NCI-H1048 (cell line): ENCODE measurements at places on chromosomes 2 and 18.

DNA sequence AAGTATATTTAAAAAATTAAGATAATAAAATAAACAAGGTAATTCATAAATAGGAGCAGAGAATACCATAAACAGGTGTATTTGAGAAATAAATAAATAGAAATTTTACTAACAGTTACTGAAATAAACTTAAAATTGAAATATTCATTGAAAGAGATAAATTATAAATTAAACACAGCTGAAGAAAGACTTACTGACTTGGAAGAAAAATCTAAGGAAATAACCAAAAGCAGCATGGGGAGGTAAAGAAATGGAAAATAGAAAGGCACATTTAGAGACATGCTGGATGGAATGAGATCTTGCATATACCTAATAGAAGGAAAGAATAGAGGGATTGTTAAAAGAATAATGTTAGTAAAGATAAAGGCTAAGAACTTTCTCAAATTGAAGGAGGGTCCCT is 96.3 kb downstream of the SOX11 start:
- no peak for DNase-seq

DNA sequence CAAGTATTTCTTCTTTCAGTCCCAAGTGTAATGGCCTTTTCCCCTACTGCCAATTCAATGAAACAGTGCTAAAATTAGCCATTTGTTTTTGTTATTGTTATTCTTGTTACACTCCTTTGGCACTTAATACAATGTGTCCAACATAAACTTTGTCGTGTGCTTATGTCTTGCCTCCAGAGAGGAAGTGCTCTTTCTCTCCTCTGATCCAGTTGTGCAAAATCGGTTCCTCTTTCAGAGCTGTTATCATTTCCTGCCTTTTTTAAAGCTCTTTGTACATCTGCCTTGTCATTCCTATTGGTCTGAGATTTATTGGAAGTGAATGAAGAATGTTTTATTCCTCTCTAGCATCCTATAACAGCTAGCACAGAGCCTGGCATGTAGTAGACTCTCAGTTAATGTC is 623.2 kb upstream of the ID2 start:
- DNase-seq: no peak

GRCh38 chr18:7230626-7231349 is at the start of gene LRRC30:
Gene LRRC30, plus strand, starts transcription at chr18:7231089. Its CDS starts 50 bp downstream, at chr18:7231139.
- DNase-seq: no peak

DNA sequence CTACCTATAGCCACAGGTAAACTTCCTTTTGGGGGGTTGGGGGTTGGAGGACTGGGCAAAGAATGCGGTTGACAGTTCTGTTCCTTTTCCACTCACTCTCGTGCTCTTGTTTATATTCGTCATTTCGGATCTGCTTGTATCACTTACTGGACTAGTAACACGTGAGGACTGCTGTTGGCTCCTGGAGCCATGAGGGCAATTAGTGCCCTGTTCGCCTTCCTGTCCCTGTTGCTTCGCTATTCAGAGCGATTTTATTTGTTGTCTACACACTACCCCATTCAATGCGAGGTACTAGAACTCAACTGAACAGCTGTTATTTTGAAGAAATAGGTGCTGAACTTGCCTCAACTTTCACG is 1.1 kb downstream of the KCNJ3 start:
- no peak for DNase-seq

DNA sequence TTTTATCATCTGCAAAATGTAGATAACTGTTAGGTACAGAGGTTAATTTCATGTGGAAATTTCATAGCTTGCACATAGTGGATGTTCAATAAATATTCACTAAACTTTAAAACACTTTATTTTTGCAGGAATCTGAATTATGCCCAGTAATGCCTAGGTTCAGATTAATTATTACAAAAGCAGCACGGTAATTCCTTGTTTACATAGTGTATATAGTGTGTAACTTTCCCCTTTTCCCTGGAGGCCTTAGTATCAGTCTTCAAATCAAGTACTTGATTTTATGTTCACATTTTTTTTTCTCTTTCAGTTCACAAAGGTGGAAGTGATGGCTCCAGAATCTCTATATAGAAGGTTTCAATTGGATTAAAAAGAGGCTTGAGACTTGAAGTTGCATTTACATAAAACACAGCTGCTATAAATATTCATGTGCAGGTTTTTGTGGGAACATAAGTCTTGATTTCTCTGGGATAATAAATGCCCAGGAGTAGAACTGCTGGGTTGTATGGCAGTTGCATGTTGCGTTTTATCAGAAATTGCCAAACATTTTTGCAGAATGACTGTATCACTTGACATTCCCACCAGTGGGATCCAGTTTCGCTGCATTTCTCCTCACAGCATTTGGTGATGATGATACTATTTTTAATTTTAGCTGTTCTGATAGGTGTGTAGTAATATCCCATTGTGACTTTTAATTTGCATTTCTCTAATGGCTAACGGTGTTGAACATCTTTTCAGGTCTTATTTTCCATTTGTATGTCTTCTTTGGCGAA is 27.6 kb upstream of the LGALSL start:
- DNase-seq: no peak

GRCh38 chr2:25529034-25529433 is 144.3 kb downstream of the DTNB start:
- peak; percentile 19 for DNase-seq

GRCh38 chr2:178422097-178422496 is 28.9 kb downstream of the PRKRA start:
- DNase-seq: no peak

DNA sequence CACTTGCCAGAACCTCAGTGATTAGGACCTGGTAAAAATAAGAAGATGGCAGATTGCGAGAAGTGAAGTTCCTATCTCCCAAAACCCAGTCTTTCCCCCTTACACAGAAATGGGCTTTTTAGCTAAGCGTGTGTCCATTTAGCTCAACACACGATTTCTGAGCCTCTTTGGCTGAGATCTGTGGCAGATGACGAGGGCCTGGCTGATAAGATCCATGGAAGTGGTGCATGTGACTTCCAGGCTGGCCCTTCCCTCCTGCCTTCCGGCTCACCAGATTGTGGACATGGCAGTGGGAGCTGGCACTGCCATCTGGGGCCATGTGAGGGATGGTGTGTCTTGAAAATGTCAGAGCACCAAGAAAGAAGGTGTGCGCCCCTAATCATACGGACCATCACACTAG is 41.0 kb upstream of the ZFP36L2 start:
- no peak for DNase-seq

- DNase-seq: no peak
Measured at GRCh38 chr2:4353668-4354067, 650.3 kb downstream of the DCDC2C start.

DNA sequence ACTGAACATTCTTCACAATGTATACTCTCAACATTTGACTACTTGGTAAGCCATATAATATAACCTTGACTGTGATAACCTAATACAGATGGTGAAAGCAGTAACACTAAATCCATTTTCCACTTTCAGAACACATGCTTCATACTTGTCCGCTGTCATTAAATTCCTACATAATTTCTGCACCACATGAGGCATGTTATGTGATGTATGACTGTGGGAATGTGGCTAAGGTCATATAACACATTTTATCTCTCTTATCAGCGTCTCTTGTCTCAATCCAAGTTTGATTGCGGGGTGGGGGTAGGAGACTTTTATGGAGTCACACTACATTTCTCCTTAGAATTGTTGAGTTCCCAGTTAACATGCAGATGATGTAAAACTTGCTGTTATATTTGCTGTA is 110.9 kb downstream of the MTCL1 start:
- DNase-seq: no peak

DNA sequence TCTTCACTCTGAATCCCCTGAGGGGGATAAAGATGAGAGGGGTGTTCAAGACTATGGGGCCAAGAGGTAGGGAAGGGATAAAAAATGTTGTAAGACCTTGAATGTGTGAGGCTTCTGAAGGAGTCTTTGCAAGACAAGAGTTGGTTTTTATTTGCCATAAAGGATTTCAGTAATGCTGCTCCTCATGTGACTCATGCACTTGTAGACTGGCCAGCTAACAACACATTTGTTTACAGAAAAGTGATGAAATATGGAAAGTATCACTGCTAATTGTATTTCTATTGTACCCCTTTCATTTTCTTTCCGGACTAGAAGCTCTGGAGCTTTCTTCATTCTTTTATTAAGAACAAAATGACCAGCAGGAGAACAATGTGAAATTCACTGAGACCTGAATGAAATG is 782.1 kb downstream of the EPHA4 start:
- DNase-seq: no peak

GRCh38 chr2:18834341-18834740 is 245.0 kb upstream of the NT5C1B start:
- DNase-seq: no peak

GRCh38 chr2:96626553-96626942 is 11.6 kb downstream of the KANSL3 start:
- DNase-seq: no peak

DNA sequence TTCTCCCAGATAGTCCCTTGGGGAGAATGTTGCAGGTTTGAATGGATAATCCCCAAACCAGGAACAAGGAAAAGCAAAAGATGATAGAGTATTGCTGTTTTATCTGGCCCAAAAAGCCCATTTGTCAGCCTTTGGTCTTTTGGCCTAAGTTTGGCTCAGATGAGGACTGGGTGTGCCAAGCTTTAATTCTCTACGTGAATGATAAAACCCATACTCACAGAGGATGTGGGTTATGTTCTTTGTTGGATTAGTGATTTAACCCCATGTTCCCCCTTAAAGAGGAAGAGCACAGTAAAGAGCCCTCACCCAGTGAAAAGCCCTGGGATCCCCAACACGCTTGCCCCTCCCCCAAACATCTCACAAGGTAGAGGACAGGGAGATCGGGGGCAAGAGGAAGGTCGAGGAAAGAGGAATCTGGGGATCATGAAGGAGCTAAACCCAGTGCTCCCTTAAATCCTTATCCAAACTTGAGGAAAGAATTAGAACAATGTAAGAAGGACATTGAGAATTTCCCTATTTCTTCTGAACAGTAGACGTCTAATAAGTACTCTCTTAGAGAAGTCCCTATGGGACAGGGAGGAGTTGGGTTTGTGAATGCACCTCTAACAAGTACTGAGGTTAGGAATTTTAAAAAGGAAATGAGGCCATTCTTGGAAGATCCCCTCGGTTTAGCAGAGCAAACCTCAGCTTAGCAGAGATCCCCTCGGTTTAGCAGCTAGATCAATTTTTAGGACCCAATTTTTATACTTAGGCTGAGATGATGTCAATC is 105.0 kb downstream of the HIBCH start:
- no peak for DNase-seq

DNA sequence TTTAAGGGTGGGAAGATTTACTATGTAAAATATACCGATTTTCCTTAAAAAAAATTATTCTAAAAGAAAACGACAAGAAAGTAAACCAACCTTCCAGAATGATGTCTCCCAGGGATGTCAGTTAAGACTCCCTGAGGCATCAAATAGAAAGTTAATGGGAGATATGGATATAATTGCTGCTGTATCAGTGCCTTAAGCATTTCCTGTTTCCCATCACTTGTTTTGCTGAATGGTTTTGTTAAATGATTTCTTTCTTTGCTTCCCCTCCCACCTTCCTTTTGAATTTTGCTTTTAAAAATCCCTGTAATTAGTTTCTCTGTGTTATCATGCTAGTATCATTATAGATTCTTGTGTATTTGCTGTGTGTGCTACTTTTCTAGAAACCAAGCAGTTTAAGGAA is 154.3 kb upstream of the CWC22 start:
- DNase-seq: no peak

DNA sequence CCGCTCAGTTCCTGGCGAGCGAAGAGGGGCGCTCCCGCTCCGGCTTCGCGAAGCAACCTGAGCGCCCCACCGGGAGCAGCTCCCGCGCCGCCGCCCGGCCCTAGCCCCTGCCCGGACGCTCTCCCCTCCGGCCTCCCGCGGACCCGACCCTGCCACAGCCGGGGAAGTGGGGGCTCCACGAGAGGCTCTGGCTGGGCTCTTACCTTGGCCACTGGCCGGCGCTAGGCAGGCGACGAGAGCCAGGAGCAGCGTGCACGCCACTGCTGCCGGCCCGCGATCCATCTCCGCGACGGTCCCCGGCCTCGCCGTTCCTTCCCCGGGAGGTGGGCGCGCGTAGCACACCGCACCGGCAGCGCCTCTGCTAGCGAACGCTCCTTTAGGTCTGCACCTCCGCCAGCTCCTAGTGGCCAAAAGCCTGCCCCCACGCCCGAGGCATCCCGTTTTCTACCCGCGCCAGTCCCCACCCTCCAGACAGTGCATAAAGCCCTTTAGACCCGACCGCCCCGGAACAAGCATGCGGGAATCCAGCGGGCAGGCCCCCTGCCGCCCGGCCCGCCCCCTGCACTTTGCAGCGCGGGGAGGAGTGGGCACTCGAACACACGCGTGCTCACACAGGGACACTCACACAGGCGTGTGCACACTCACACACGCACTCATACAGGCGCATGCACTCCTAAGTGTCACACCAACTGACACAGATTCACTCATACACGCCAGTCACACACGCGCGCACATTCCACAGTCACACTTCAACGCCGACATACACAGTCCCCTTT is at the start of gene LRP2:
Gene LRP2, minus strand, starts transcription at position 417 of the 776 bp plus-strand sequence. Its CDS starts 135 bp downstream, at position 282.
- DNase-seq: no peak

DNA sequence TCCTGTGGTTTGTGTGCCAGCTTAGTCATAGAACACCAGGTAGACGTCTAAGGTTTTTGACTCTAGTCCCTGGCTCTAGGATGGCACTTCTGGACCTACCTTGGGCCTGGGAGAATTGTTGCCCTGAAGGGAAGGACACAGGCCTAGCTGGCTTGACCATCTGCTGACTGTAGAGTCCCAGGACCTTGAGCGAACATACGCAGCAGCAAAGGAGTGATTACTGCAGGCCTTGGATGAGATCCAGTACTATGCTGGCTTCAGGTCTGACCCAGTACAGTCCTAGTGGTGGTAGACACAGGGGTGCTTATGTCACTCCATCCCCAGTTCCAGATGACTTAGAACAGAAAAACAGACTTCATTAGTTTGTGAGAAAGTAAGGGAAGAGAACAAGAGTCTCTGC is 37.7 kb downstream of the ST8SIA3 start:
- no peak for DNase-seq

- no peak for DNase-seq
Measured at GRCh38 chr2:159073256-159073655, 104.8 kb downstream of the TANC1 start.

GRCh38 chr2:239880396-239880795 is 144.7 kb downstream of the NDUFA10 start:
- no peak for DNase-seq

- DNase-seq: no peak
Measured at GRCh38 chr2:43083710-43084698, 142.4 kb downstream of the ZFP36L2 start.

DNA sequence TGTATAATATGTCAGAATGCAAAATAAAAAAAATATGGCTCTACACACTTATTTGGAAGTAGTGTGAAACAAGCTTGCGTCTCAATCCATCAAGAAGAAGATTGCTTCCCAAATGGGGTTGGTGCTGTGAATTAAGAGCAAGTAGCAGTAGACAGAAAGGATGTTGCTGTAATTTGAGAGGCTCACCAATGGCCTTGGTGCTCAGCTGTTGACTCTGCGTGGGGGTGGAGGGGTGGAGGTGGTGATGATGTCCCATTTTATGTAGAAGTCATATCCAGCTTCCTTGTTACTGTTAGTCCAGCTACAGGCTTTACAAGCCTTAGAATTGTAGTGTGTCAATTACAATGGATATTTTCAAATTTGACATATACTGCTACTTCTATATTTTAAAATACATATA is 223.4 kb upstream of the RND3 start:
- DNase-seq: no peak
